Mesenteric fat pad (tissue), 1 donor: ENCODE measurements at places on chromosomes 6 and 20.

DNA sequence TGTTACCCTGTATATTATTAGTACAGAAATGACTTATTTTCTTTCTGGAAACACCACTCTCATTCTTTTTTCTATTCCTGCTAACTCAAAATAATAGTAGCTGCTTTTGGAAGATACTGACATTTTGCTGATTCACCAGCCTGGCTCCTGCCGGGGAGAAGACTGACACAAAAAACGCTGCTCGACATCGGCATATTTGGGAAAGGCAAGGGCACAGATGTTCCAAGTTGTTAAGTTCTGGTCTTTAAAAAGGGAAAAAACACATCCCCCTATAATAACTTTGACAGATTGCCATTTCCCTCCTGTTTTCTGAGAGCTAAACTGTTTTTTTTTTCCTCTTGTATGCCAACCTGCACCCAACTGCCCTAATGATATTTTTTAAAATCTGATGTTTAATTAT lies 55.4 kb downstream of the CTNNBL1 start:
- no peak for DNase-seq

DNA sequence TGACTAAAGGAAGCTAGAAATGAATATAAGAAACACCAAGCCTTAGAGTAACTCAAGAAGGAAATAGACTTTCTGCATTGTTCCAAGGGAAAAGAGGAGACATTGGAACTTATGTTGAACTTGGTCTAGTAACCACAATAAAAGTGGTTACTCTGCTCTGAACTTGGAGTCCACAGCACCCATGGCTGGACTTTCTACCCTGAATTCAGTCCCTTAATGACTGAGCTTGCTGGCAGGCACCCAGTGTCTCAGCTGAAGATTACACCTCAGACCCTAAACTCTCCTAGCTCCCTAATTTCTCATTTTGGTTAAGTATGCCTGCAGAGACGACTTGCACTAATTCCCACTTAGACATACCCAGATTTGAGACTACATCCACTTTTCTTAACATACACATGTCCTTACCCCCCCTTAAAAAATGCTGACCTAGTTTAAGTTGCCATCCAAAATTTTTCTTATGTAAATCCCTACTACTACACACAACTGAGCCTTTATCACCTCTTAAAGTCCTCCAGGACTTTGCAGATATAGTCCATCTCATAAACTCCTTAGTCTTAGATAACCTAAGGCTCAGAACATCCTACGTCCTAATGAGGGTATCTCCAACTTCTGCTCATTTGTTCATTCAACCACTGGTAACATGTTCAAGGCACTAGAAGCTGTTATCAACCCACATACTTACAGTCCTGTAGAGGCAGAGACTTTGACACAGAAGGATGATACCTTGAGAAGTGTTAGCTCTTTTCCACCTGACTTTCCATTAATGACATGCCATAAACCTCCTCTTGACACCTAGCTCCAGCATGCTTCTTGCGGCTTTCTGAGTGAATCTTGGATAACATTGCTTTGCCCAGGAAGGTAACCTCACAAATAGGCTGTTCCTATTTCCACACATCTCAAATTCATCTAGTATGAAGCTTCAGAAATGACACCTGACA lies 129.8 kb downstream of the ALDH8A1 start:
- no peak for DNase-seq

- no peak for DNase-seq
Measured at GRCh38 chr6:140225701-140226436, 851.4 kb upstream of the CITED2 start.

- no peak for DNase-seq
Measured at GRCh38 chr20:23507346-23507745, 16.4 kb downstream of the CST8 start.

DNA sequence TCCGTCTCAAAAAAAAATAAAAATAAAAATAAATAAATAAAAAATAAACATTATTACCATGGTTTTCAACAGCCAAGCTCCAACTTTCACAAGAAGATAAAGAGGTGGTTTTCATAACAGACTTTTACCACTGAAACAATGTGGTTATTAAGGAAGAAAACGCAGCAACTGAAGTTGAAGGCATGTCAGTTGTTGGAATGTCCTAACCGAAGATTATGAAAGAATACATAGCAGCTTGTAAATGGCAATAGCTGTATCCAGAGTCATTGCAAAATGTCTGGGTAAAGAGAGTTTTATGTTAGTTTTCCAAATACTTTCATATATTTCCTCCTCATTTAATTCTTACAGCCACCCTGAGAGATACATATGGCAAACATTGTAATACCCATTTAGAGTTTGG lies 161.6 kb upstream of the MARCKS start:
- DNase-seq: no peak

GRCh38 chr20:37225146-37225545 lies 36.5 kb downstream of the GHRH start:
- DNase-seq: no peak

DNA sequence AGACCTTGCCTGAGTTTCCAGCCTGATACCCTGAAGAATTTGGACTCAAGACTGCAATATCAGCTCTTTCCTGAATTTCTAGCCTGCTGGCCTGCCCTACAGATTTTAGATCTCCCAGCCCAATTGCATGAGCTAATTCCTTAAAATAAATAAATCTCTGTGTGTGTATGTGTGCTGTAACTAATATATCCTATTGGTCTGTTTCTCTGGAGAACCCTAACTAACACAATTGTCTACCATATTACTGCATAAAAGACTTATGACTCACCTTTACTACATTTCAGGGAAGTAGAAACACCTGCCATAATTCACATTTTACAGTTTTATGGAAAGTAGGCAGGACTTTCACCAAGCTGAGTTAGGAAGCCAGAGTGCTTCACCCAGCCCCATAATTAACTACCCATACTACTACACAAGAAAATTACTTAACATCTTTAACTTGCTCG lies 90.7 kb upstream of the BEND6 start:
- DNase-seq: no peak

DNA sequence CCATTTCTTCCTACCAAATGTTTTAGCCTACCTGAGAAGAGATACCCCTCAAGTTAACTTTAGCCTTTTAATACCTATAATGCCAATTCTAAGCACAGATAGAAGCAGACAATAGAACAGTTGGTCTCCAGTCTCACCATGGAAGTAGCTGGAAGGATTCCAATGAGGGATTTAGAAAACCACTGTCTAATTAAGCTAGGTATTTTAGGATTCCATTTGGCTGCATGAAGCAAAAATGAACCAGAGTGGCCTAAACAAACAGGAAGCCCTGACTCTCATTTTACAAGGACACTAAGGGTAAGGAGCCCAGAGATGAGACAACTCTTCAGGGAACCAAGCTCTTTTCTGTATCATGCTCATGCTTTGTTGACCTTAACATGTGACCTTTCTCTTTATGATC lies 199.2 kb downstream of the ALDH8A1 start:
- DNase-seq: no peak

DNA sequence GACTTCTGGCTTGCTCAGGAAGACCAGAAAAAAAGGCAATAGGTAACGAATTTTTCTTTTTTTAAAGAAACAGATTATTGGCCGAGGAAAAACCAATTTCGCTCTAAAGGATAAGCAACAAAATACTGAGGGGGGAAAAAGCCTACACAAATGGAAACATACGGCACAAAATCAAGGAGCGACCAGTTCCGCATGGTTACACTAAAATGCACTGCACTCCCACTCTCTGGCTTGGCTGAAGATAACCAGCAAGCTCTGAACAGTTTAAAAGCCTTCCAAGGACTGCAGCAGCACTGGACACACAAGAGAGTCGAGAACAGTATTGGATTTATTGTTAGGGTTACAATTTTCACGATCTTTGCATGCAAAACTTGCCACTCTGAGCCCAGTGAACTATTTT lies 881 bp upstream of the MAP7 start:
- no peak for DNase-seq

DNA sequence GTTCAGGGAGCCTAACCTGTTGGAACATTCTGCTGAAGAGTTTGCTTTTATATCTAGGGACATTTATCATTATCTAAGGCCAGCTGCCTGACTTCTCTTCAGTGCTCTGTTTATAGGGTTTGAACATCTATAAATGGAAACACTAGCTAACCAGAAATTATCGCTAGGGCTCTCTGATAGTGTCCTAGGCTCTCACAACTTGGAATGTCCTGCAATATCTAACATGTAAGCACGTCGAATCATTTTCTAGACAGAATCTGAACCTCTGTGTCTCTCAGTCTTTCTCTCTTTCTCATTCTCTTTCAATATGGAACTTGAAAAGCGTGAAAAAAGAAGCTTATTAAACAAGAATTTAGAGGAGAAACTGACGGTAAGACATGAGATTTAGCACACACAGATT lies 92.5 kb upstream of the MLIP start:
- no peak for DNase-seq

- no peak for DNase-seq
Measured at GRCh38 chr6:20217891-20218290, 5.6 kb upstream of the MBOAT1 start.

DNA sequence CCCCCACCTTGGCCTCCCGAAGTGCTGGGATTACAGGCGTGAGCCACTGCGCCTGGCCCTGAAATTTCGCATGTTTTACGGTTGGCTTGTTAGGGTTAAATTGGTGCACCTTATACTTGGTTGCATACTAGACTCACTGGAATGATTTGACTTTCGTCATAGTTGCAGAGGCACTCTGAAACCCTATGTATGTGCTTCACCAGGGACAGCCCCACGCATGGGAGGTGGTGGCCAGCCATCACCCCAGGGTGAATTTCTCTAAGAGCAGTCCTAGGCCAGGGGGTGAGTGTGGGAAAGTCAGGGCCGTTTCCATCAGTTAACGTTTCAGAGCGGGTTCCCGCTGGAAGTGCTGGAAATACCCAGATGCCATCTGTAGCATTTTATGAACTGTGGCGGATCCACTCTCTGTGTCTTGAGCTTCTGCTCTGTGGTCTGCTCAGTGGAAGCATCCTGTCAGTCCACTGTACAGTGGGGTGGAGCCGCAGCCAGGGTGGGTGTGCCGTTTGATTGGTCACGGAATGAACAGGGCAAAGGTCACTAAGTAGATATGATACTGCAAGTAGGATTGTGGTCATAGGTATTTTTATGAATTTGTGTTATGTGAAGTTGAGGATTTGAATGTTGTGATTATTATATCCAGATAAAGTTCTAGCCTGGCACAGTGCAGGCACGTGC lies 13.2 kb downstream of the DNAJC5 start:
- DNase-seq: no peak

GRCh38 chr6:126252154-126252553 lies 87.8 kb upstream of the CENPW start:
- no peak for DNase-seq

DNA sequence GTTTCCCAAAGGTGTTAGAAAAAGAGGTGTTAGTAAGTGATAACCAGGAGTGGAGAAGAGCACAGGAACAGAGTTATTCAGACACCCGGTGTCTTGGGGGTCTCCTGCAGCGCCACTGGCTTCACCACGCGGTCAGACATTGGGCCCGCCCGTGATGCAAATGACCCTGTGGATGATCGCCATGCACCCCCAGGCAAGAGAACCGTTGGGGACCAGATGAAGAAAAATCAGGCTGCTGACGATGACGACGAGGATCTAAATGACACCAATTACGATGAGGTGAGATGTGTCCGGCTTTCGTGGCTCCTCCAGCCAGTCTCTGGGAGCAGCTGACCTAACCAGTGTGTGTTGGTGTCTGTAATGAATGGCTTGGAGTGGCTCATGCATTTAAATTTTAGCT lies 2.0 kb downstream of the PRPF6 start:
- no peak for DNase-seq

DNA sequence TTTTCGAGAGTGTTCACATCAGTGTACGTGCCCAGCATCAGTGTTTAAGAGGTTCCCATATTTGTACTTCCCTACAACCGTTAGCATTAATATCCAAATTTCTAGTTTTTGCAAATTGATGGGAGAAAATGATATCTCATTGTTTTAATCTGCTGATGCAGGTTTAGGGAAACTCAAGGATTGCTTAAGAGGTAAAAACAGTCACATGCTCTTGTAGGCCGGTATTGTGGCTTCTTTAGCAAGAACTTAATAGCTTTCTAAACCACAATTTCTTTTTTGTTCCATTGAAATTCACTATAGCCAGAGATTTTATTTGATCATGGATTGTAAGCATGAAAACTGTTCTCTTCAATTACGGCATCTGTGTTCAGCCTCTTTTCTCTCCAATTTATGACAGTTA lies 29.5 kb downstream of the BEND6 start:
- DNase-seq: no peak

GRCh38 chr6:83970582-83970981 lies 63.0 kb upstream of the MRAP2 start:
- DNase-seq: no peak

DNA sequence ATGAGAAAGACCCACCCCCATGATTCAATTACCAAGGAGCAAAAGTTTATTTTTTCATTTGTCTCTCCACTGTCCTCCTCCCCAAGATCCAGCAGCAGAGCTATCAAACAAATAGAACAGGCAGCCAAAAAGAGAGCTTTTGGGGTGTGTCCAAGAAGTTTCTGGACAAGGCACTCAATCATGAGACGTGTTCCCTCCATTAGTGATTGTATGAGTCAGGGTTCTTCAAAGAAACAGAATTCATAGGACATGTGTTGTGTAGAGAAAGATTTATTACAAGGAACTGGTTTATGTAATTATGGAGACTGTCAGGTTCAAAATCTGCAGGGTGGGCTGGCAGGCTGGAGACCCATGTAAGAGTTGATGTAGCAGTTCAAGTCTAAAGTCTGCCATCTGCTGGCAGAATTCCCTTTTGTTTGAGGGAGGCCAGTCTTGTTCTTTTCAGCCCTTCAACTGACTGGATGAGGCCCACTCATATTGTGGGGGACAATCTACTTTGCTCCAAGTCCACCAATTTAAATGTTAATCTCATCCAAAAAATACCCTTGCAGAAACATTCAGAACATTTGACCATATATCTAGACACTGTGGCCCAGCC lies 248.1 kb upstream of the OPRM1 start:
- no peak for DNase-seq

DNA sequence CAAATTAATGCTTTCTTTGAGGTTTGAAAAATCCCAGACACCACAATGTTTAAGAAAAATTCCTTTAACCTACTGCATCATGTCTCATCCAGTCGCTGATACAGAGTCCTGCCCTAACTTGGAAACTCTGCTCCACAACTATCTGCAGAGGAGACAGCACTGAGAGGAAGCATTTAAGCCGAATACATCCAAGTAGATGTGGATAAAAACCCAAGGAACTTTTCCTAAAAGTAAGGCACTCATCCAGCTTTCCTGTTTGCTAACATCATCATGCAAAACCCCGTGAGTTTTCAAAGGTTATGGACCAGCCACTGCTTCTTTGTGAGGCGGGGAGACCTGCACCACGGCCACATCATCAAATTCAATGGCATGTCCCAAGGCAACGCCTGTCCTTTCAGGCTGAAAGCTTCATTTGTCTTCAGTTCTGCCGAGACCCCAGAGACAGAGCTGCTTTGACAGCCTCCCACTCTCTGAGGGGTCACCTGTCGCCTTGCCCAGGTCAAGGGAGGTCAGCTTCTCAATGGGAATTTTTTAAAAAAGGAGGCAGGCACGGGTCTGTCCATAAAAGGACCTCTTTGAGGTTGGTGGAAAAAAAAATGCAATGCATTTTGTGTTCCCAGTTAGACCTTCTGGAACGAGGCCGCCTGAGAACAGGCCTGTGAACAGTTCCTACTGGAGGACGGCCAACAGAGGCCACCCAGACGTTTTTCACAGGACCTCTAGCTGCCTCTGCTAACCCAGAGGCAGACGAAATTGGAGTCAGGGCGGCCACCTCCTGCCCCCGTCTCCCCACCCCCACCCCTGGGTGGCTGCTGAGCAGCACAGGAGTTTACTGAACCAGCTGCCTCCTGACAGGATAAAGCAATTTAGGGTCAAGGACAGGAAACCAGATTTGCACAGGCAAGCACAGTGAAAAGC lies 142.5 kb upstream of the HDDC2 start:
- no peak for DNase-seq
